ENCODE measurements at places on chromosomes 7 and 10.

DNA sequence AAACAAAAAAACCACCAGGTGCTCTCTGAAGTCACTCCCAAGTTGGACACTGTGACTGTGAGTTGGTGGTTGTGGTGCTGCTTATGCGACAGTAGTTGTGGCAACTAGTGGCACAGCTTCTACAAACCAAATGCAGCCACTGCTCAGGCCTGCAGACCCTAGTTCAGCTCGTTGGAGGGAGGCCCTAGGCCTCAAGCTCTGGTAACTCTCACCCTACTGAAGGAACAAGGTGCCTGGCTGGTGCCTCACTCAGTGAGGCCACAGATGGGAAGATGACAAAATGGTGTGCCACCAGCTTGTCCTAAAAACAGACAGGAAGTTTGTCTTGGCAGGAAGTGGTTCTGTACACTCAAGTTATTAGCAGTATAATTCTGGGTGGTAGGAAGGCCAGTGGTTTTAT is 45.3 kb upstream of the RAPGEF5 start:
- H3K4me3 ChIP-seq, result peak overlapping the region; percentile 11
- DNase-seq, result no peak
- H3K27me3 ChIP-seq, result peaks cover 10% of the 10 kb centered on the region
- peak overlapping the region; percentile 63 for H3K27ac ChIP-seq

- no peak overlapping the region for H3K27ac ChIP-seq
- no peak overlapping the region for H3K4me3 ChIP-seq
- no peaks in the 10 kb centered on the region for H3K4me1 ChIP-seq
- H3K36me3 ChIP-seq, result no peaks in the 10 kb centered on the region
- H3K27me3 ChIP-seq, result no peaks in the 10 kb centered on the region
Measured at GRCh38 chr7:74429153-74429747, 24.5 kb upstream of the GTF2IRD1 start.

GRCh38 chr10:7561216-7561893 is 105.4 kb downstream of the ITIH5 start:
- H3K36me3 ChIP-seq, result no peaks in the 10 kb centered on the region
- no peak for DNase-seq
- H3K27ac ChIP-seq, result no peak overlapping the region
- H3K27me3 ChIP-seq, result peaks cover 4% of the 10 kb centered on the region

DNA sequence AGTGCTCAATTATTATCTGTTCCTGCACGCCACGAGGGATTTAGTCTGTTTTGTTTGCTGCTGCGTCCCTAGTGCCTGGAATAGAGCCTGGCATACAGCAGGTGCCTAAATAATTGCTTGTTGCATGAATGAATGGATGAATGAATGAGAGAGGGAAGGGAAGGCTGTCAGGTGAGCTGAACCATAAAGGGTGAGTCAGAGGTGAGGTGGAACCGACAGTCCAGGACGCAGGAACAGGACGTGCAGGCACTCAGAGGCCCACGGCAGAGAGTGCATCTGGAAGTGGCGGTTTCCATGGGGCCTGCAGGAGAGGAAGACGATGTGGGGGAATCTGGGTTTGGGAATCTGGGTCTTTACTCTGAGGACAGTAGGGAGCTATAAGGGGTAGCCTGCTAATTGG is 17.7 kb upstream of the PPIF start:
- H3K4me3 ChIP-seq, result no peak overlapping the region
- H3K27ac ChIP-seq, result no peak overlapping the region
- peaks cover 29% of the 10 kb centered on the region for H3K4me1 ChIP-seq
- no peaks in the 10 kb centered on the region for H3K27me3 ChIP-seq
- DNase-seq, result no peak

DNA sequence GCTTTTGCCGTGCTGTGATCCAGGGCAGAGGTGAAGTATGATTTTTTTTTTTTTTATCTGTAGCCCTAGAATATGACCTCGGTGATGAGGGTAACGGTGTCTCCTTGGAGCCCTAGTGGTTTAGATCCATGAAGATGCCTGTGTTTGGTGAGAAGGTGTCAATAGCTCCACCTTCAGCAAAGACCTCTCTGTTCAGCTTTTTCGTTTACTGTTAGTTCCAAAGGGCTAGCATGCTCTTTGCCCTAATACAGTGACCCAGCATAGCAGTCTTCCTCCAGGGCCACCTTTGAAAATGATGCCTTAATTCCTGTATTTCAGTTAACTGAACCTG is 746 bp upstream of the MRPS16 start:
- peaks cover 23% of the 10 kb centered on the region for H3K4me1 ChIP-seq
- H3K27me3 ChIP-seq, result no peaks in the 10 kb centered on the region
- H3K4me3 ChIP-seq, result peak overlapping the region; percentile 100
- H3K27ac ChIP-seq, result peak overlapping the region; percentile 95
- no peak for DNase-seq

DNA sequence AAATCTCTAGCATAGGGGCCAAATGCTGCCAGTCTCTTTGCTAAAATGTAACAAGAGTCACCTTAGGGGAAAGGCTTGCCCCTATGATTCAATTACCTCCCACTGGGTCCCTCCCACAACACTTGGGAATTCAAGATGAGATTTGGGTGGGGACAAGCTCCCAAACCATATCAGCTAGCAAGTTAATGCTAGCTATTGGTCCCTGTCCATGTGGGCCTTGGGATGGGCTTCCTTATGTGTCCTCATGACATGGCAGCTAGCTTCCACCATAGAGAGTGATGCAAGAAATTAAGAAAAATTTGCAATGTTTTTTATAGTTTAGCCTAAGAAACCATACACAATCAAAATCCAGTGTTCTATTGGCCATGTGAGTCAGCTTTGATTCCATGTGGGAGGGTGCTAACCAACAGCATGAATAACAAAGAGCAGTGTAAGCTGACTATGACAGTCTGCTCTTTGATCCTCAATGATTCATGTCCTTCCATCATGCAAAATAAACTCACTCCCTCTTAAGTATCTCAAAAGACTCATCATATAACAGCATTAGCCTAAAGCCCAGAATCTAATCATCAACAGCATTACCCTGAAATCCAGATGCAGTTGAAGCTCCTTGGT is 21.7 kb upstream of the ZNF365 start:
- H3K27ac ChIP-seq, result no peak overlapping the region
- H3K27me3 ChIP-seq, result peaks cover 2% of the 10 kb centered on the region
- DNase-seq, result peak; percentile 21
- H3K36me3 ChIP-seq, result no peaks in the 10 kb centered on the region

DNA sequence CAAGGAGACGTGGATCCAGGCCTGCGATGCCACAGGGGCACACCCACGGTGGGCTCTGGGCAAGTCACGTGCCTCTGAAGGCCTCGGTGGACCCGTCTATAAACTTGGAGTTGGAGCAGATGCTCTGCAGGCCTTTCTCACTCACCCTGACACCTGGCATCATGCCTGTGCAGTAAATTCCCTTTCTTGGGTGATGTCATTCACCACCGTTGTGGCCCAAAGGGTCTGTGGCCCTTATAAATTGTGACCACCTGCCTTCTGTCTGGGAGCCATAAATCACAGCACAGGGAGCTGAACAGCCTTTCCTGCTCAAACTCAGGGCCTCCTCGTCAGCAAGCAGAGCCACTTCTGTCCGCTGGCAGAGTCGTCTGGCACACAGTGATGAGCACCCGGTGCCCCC is 52.2 kb downstream of the GPAM start:
- no peak for DNase-seq
- no peaks in the 10 kb centered on the region for H3K27me3 ChIP-seq
- no peak overlapping the region for H3K27ac ChIP-seq
- H3K36me3 ChIP-seq, result no peaks in the 10 kb centered on the region
- H3K4me1 ChIP-seq, result no peaks in the 10 kb centered on the region
- H3K4me3 ChIP-seq, result no peak overlapping the region

GRCh38 chr10:3065622-3066021 is 1.7 kb upstream of the PFKP start:
- peaks cover 15% of the 10 kb centered on the region for H3K4me1 ChIP-seq
- peak overlapping the region; percentile 66 for H3K4me3 ChIP-seq
- H3K27ac ChIP-seq, result no peak overlapping the region
- no peak for DNase-seq
- H3K27me3 ChIP-seq, result peaks cover 16% of the 10 kb centered on the region

DNA sequence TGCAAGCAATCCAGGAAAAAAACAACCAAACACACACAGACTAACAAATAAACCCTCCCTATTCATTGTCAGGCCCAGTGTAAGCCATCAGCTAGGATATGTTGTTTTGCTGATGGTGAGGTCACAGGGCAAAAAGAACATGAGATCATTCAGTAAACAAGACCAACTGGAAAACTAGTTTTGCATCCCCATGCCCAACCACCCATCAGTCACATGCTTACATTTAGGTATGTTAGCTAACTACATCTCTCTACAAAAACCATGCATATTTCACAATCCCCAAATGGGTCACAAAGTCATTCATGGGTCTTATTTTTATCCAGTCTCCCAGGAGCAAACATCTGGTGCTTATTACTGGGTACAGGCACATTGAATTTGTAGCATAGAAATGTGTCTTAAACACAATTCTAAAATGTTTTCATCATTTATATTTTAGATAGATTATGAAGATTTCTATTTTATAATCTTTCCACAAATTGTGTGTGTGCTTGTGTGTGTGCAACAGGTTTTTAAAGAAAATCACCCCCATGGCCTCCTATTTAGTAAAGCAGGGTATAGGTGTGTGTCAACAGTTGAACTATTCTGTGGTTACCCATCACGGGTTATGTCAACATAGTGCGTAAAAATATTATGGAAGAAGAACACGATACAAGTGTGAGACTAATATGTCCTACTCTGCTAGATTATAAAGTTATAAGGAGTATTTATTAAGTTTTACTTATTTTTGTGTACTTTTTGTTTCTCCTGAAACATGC is 103.8 kb upstream of the AKR1E2 start:
- H3K36me3 ChIP-seq, result no peaks in the 10 kb centered on the region
- DNase-seq, result no peak
- peaks cover 9% of the 10 kb centered on the region for H3K27me3 ChIP-seq
- no peak overlapping the region for H3K4me3 ChIP-seq
- no peaks in the 10 kb centered on the region for H3K4me1 ChIP-seq

- no peaks in the 10 kb centered on the region for H3K36me3 ChIP-seq
- H3K27me3 ChIP-seq, result peaks cover 6% of the 10 kb centered on the region
- H3K27ac ChIP-seq, result no peak overlapping the region
- H3K4me1 ChIP-seq, result no peaks in the 10 kb centered on the region
Measured at GRCh38 chr10:51907361-51907760, 208.0 kb upstream of the CSTF2T start.

- H3K4me1 ChIP-seq, result peaks cover 26% of the 10 kb centered on the region
- H3K27me3 ChIP-seq, result no peaks in the 10 kb centered on the region
- no peak overlapping the region for H3K4me3 ChIP-seq
- peaks cover 20% of the 10 kb centered on the region for H3K36me3 ChIP-seq
- no peak for DNase-seq
Measured at GRCh38 chr10:16811292-16811691, 5.9 kb downstream of the RSU1 start.

GRCh38 chr10:7895699-7896090 is 77.4 kb downstream of the TAF3 start:
- no peak for DNase-seq
- H3K27me3 ChIP-seq, result no peaks in the 10 kb centered on the region

DNA sequence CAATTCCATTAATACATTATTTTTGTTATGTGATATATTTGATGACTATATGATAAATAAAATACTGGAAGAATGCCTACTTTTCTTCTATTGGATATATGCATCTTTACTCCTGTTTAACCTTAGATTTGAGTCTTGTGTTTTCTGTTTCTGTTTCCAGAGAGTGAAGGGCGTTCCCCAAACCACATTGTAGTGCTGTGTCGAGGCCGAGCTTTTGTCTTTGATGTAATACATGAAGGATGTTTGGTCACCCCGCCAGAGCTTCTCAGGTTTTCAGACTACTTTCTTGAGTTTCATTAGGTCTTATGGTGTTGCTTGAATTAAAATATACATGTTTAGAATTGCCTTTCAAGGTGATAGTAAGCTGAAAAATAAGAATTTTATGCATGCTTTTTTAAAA is 23.8 kb downstream of the CROT start:
- H3K27me3 ChIP-seq, result no peaks in the 10 kb centered on the region
- peaks cover 6% of the 10 kb centered on the region for H3K36me3 ChIP-seq
- peaks cover 7% of the 10 kb centered on the region for H3K4me1 ChIP-seq

DNA sequence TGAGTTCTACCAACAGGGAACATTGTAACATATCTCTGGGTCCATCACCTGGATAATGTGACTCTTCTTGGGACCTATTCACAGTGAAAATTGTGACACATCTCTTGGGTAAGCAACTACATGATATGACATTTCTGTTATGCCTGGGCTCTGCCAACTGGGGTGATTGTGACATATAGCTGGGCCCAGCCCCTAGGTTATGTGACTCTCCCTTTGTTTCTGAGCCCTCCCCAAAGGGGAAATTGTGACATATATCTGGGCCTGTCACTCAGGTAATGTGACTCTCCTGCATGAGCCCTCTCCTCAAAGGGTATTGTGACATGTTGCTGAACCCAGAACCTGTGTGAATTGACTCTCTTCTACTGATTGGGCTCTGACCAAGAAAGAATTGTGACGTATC is 22.4 kb upstream of the ZNF107 start:
- H3K27me3 ChIP-seq, result no peaks in the 10 kb centered on the region
- H3K4me1 ChIP-seq, result no peaks in the 10 kb centered on the region
- no peak overlapping the region for H3K4me3 ChIP-seq
- DNase-seq, result no peak

DNA sequence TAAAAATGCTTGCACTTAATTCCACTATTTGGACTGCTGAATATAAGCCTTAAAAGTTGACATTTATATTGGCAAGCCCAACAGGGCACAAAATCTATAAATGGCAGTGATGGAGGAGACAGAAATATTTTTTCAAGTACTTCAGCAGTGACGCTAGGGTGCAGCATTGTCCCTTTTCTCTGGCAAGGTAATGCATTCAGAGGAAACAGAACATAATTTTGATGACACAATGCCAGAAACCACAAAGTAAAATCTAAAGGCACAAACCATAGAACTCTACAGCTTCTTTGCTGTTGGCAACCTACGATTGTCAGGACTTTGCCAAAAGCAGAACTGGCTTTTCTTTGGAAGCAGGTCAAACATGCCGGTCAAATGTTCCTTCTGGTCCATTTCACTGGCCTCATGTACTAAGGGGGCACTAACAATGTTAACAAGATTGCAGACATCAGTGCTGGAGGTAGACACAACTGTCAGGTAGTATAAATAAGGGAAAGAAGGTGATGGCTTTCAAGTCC is 30.9 kb upstream of the FAM133B start:
- peak; percentile 71 for DNase-seq
- H3K27ac ChIP-seq, result peak overlapping the region; percentile 75
- peaks cover 62% of the 10 kb centered on the region for H3K36me3 ChIP-seq
- no peaks in the 10 kb centered on the region for H3K27me3 ChIP-seq

DNA sequence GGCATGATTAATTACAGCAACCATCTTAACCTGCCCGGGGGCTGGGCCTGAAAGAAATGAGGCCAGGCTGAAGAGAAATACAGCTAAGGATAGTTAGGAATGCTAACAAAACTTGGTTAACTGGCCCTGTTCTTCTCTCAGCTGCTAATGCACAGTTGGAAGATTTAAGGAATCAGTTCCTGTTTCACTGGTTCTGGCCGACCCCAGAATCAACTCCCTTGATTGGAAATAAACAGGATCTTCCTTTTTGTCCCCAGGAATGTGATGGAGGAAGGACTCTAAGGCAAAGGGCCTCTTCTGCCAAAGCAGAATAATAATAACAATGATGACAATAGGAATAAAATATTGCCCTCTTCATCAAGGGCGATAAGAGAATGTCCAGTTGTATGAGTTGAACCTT is 3.5 kb upstream of the LRMDA start:
- H3K27ac ChIP-seq, result no peak overlapping the region
- peaks cover 3% of the 10 kb centered on the region for H3K4me1 ChIP-seq
- no peak for DNase-seq
- no peak overlapping the region for H3K4me3 ChIP-seq
- no peaks in the 10 kb centered on the region for H3K36me3 ChIP-seq

GRCh38 chr10:88721392-88721791 is 15.3 kb downstream of the LIPK start:
- peaks cover 6% of the 10 kb centered on the region for H3K4me1 ChIP-seq
- H3K27me3 ChIP-seq, result peaks cover 35% of the 10 kb centered on the region
- no peak overlapping the region for H3K4me3 ChIP-seq
- H3K27ac ChIP-seq, result no peak overlapping the region

GRCh38 chr7:124943472-124943871 is 13.8 kb upstream of the POT1 start:
- no peak for DNase-seq
- peaks cover 5% of the 10 kb centered on the region for H3K27me3 ChIP-seq
- H3K4me3 ChIP-seq, result no peak overlapping the region
- no peak overlapping the region for H3K27ac ChIP-seq
